MCF 10A (cell line): ENCODE measurements at places on chromosomes 3 and 15.

DNA sequence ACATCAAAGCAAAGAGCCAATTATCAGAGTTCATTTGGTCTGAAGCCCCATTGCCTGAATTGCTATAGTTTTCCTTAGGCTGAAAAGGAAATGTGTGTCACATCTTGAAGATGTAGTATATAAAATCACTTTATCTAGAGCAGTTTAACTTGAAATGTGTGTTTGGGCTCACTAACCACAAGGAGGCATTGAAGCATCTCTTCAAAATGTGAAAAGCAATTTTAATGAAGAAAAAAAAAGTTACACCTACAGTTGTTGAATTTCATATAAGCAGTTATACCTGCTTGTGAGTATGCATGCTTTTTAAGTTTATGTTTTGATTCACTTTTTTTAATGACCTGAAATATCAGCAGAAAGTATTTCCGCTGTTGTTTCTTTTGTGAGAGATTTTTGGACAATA lies 129.3 kb downstream of the IQCH start:
- H3K36me3 ChIP-seq = no peaks in the 10 kb centered on the region
- peak; percentile 8 for DNase-seq
- no peak overlapping the region for H3K4me3 ChIP-seq
- no peaks in the 10 kb centered on the region for H3K27me3 ChIP-seq
- no peaks in the 10 kb centered on the region for H3K4me1 ChIP-seq

DNA sequence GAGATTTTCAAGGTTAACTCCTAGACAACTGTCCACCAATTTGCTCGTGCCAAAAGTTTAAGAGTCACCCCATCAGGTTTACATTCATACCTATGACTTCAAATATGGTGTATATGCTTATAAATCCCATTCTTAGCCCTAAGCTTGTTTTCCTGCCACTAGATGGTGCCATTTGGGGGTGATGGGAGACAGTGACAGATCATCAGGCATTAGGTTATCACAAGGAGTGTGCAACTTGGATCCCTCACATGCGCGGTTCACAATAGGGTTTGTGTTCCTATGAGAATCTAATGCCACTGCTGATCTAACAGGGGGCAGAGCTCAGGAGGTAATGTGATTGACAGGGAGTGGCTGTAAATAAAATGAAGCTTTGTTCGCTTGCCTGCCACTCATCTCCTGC lies 182.7 kb downstream of the CNTN6 start:
- H3K4me1 ChIP-seq = no peaks in the 10 kb centered on the region
- H3K36me3 ChIP-seq = no peaks in the 10 kb centered on the region
- H3K27me3 ChIP-seq = no peaks in the 10 kb centered on the region
- DNase-seq = peak; percentile 49
- no peak overlapping the region for H3K27ac ChIP-seq
- no peak overlapping the region for H3K4me3 ChIP-seq

DNA sequence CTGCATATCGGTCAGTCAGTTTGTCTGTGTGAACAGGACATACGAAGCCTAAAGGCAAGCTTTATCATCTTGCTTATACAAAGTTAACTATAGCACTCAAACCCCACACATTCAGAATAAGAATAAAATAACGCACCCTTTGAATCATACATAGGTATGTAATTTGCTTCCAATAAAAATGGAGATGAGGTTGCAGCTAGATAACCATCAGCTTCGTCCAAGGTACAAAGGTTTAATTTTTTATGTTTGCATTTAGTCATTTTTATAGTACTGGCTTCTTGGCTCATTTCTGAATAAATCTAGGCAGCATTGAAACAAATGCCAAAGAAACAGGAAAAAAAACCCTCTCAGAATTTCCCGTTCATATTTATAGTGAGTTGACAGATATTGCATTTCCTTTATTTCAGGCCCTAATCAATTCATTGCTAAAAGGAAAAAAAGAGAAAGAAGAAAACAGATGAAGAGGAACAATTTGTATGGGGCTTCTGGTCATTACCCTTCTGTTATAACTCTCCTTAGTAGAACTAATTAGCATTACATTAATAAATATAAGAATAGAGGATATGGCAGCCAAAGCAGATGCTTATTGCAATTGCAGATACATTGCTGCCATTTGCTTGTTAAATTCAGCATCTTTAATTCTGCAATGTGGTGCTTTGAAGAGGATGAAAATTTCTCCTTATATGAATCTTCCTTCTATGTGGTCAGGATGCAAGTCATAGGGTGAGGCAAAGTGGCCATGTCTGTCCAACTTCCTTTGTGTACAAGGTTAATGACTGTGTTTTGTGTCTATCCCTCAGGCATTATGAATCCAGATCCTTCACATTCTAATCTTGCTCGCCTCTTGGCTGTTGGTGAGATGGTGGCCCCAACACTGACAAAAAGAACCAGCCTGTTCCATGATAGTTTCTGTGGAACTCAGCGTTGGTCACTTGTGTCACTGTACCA lies 550.0 kb downstream of the AGBL1 start:
- H3K36me3 ChIP-seq = no peaks in the 10 kb centered on the region
- no peaks in the 10 kb centered on the region for H3K27me3 ChIP-seq
- no peak overlapping the region for H3K27ac ChIP-seq
- peaks cover 15% of the 10 kb centered on the region for H3K4me1 ChIP-seq
- DNase-seq = no peak

DNA sequence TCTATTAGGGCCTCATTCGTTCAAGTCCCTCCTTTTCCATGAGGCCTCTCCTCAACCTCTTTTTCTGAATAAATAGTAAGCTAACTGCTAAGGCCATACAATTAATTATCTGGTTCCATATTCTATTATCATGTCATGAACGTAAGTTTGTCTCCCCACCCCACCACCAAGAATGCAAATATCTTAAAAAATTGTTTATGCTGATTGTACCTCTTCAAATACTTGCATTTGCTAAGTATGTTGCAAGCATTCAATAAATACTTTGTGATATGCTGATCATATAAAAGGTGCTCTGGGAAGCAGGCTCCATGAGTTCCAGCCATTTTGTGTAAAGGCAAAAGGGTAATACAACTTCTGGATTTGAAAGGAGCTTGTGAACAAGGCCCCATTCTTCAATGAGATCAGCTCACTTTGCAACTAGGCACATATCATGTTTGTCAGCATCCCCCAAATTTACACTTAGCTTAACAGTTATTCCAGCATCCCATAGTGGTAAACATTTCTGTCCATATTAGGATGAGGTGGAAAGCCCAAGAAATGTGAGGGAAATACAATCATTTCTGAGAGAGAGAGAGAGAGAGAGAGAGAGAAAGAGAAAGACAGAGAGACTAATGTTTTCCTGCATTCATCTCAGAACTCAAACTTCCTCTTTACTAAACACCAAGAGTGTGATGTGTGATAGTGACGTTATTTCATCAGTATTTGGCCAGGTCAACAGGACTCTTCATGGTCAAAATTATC lies 33.2 kb downstream of the SLC12A8 start:
- H3K4me3 ChIP-seq = no peak overlapping the region
- no peak for DNase-seq
- H3K27me3 ChIP-seq = no peaks in the 10 kb centered on the region
- peaks cover 9% of the 10 kb centered on the region for H3K36me3 ChIP-seq
- H3K4me1 ChIP-seq = no peaks in the 10 kb centered on the region

DNA sequence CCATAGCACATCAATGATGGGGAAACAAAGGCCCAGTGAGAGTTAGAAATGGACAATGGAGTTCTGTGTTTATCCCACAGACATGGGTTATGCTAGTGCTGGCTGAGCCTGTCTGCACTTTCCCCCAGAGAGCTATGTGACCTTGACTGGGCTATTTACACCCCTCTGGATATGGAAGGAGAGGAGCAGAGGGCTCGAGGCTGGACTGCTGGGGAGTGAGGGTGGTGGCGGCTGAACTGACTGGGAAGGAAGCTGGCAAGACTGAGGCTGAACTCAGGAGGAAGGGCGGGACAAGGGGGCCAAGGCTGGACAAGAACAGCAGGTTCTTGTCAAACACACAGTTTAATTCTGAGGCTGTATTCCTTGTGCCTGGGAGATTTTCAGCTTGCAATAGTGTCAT lies 10.8 kb upstream of the INSYN1 start:
- H3K27me3 ChIP-seq = peaks cover 27% of the 10 kb centered on the region
- no peaks in the 10 kb centered on the region for H3K4me1 ChIP-seq

GRCh38 chr3:150733936-150734794 lies 28.8 kb downstream of the SIAH2 start:
- peak; percentile 61 for DNase-seq
- H3K4me3 ChIP-seq = no peak overlapping the region
- H3K36me3 ChIP-seq = peaks cover 5% of the 10 kb centered on the region
- no peak overlapping the region for H3K27ac ChIP-seq

GRCh38 chr3:9837701-9838582 lies 5.9 kb downstream of the RPUSD3 start:
- H3K4me1 ChIP-seq = peaks cover 8% of the 10 kb centered on the region
- H3K36me3 ChIP-seq = peaks cover 49% of the 10 kb centered on the region
- no peak overlapping the region for H3K4me3 ChIP-seq
- DNase-seq = no peak

GRCh38 chr3:192847941-192848340 lies 69.7 kb downstream of the MB21D2 start:
- H3K4me1 ChIP-seq = peaks cover 29% of the 10 kb centered on the region
- H3K4me3 ChIP-seq = no peak overlapping the region
- DNase-seq = no peak
- H3K36me3 ChIP-seq = no peaks in the 10 kb centered on the region

DNA sequence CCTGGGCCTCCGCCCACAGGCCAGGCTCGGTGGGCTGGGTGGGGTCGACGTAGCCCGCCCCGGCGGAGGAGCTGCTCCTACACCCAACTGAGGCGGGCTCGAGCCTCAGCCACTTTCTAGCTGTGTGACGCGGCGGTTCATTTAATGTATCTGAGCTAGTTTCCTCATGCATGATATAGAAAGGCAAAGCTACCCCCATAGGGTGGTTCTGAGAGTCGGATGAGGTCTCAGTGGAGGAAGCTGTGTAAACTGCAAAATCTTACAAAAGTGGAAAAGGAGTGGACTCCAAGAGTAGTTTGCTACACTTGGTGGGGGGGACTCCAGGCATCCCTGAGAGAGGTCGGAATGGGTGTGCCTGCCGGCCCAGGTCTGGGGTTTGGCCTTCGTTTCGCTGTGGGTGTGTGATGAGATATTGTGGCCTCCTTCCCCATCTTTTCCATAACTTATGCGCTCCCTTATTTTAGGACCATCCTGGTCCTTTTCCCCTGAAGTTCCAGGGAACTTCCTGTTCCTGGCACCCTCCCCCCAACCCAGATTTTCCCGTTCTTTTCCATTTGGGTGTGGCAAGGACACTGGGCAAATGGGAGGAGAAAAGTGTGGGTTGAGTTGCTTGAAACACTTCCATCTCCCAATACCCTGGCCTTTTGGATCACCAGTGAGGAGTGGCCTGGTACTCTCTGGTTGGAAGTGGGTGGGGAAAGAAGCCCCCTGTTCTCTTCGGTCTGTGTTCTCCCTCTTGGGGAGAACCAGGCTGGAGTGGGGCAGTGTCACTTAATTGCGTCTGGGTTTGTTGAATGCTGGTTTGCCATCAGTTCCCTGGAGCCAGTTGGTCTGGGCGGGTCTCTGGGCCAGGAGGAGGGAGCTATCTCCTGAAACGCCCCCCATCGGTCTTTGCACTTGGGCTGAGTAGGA lies 1.1 kb downstream of the PDIA5 start:
- peak; percentile 54 for DNase-seq
- H3K4me1 ChIP-seq = peaks cover 38% of the 10 kb centered on the region
- peak overlapping the region; percentile 84 for H3K27ac ChIP-seq
- no peaks in the 10 kb centered on the region for H3K27me3 ChIP-seq
- H3K36me3 ChIP-seq = peaks cover 4% of the 10 kb centered on the region

GRCh38 chr15:44058126-44058525 lies 136.9 kb downstream of the FRMD5 start:
- no peak for DNase-seq
- H3K27me3 ChIP-seq = no peaks in the 10 kb centered on the region
- H3K4me3 ChIP-seq = no peak overlapping the region
- no peak overlapping the region for H3K27ac ChIP-seq
